ENCODE measurements at places on chromosomes 4 and X. TPM values are rescaled to one million over a fixed set of nuclear protein-coding genes. Genes with fewer than 3 reads are reported as not detected.

The RAB9B gene
- 1.5 TPM for total RNA-seq

The PUDP gene
- total RNA-seq = 30.6 TPM

The AP1AR gene
- total RNA-seq = 23.3 TPM

The DCAF12L1 gene
- not detected for total RNA-seq

The RBM47 gene
- 86.6 TPM for total RNA-seq

The YTHDC1 gene
- 68.6 TPM for total RNA-seq

The ZGRF1 gene
- total RNA-seq = 12.6 TPM

The SPOCK3 gene
- 0.51 TPM for total RNA-seq

The ENAM gene
- 0.26 TPM for total RNA-seq

The GRIA2 gene
- total RNA-seq = not detected

The FRG2 gene
- total RNA-seq = not detected

GRCh38 chr4:138562544-138562991, 320.4 kb upstream of the SLC7A11 start:
- no peaks in the 10 kb centered on the region for H3K36me3 ChIP-seq
- no peaks in the 10 kb centered on the region for H3K4me1 ChIP-seq
- no peak overlapping the region for H3K4me3 ChIP-seq
- no peak overlapping the region for H3K27ac ChIP-seq
- no peak for DNase-seq

DNA sequence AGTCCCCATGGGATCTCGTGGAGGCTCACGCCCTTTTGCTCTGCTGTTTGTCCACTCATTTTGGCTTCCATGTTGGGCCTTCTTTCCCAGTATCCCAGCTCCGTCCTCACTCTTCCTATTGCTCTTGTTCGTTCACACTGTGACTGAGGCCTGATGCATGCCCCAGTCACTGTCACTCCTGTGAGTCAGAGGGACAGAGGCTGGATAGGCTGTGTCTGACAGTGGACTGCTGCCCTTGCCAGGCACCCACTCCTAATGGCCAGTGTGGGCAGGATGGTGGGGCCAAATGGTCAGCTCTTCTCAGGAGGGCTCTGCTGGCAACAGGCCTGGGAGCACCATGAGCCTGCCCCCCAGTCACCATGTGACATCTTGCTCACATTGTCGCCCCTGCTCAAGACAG, 40.0 kb downstream of the HADH start:
- no peaks in the 10 kb centered on the region for H3K4me1 ChIP-seq
- no peak for DNase-seq
- no peak overlapping the region for H3K4me3 ChIP-seq
- H3K27ac ChIP-seq = no peak overlapping the region
- H3K36me3 ChIP-seq = peaks cover 5% of the 10 kb centered on the region

- H3K4me3 ChIP-seq = no peak overlapping the region
- no peak overlapping the region for H3K27ac ChIP-seq
- DNase-seq = no peak
- peaks cover 6% of the 10 kb centered on the region for H3K4me1 ChIP-seq
- no peaks in the 10 kb centered on the region for H3K36me3 ChIP-seq
Observed at GRCh38 chr4:156870861-156871260, 100.7 kb downstream of the PDGFC start.

DNA sequence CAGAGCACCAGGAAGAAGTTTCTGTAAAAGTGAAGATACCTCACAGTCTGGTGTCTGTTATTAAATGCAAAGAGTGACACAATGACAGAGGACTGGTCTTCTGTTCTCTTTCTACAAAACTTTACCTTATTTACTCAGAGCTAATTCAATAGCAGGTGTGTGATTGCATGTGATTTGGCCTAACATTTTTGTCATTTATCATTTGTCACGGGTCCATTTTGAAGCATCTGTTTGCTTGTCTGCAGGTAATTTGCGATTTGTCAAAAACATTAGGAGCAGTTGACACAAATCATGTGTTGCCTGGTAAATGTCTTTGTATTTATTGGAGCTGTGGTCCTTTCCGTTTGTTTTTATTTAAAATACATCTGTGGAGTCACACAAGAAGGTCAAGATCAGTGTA, 1232.4 kb downstream of the STIM2 start:
- no peaks in the 10 kb centered on the region for H3K36me3 ChIP-seq
- no peak overlapping the region for H3K27ac ChIP-seq
- no peak overlapping the region for H3K4me3 ChIP-seq
- no peaks in the 10 kb centered on the region for H3K27me3 ChIP-seq
- DNase-seq = no peak
- H3K4me1 ChIP-seq = no peaks in the 10 kb centered on the region

- H3K4me1 ChIP-seq = no peaks in the 10 kb centered on the region
- no peaks in the 10 kb centered on the region for H3K36me3 ChIP-seq
- no peak overlapping the region for H3K27ac ChIP-seq
- H3K4me3 ChIP-seq = no peak overlapping the region
- no peak for DNase-seq
- H3K27me3 ChIP-seq = no peaks in the 10 kb centered on the region
Observed at GRCh38 chr4:119016636-119017035, 119.0 kb upstream of the MYOZ2 start.

DNA sequence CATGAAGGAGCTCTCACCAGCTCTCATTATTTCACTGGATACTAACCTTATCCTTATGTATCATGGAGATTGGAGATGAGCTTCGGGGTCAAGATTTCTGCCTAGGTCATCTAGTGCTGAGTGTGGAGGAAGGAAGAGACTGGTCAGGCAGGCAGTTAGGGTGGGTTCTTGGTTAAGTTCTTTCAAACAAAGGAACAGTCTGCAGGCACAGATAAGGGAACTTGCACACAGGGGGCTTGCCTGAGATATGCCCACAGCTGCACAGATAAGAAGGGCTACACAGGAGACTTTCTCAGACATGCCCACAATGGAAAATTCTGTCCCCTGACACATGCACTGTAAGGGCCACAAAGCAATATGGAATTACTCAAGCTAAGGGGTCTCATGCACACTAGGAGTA, 904.1 kb downstream of the NLGN4X start:
- no peak for DNase-seq
- H3K36me3 ChIP-seq = no peaks in the 10 kb centered on the region
- H3K4me3 ChIP-seq = no peak overlapping the region
- no peaks in the 10 kb centered on the region for H3K4me1 ChIP-seq
- H3K27ac ChIP-seq = no peak overlapping the region

GRCh38 chr4:32472918-32473317, 1752.7 kb downstream of the PCDH7 start:
- H3K27me3 ChIP-seq = no peaks in the 10 kb centered on the region
- H3K4me3 ChIP-seq = no peak overlapping the region
- H3K4me1 ChIP-seq = no peaks in the 10 kb centered on the region
- no peak for DNase-seq
- H3K36me3 ChIP-seq = no peaks in the 10 kb centered on the region
- H3K27ac ChIP-seq = no peak overlapping the region

- DNase-seq = no peak
- H3K36me3 ChIP-seq = no peaks in the 10 kb centered on the region
- H3K27ac ChIP-seq = no peak overlapping the region
- H3K4me1 ChIP-seq = no peaks in the 10 kb centered on the region
Observed at GRCh38 chrX:40546870-40547269, 33.9 kb upstream of the ATP6AP2 start.

- DNase-seq = no peak
- no peak overlapping the region for H3K4me3 ChIP-seq
- H3K27me3 ChIP-seq = no peaks in the 10 kb centered on the region
- no peaks in the 10 kb centered on the region for H3K4me1 ChIP-seq
Observed at GRCh38 chr4:66465111-66465510, 794.8 kb upstream of the EPHA5 start.

DNA sequence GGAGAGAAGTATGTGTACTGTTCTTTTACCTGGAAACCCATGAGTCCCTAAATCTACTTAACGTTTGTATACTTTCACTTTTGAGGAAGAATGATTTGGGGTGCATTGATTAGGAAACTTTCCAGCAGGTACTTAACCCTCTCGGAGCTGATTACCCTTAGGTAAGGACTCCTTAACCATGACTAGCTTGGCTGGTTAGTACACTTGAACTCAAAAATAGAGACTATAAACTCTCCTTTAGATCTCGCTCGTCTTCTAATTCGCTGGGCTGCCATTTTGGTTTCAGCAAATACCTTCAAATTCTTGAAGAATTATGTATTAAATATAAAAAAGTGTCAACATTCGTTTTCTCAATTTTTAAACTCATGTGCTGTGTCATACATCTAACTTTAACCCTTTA, 2.0 kb downstream of the USP9X start:
- no peaks in the 10 kb centered on the region for H3K4me1 ChIP-seq
- peak overlapping the region; percentile 89 for H3K4me3 ChIP-seq
- H3K36me3 ChIP-seq = peaks cover 62% of the 10 kb centered on the region
- peak overlapping the region; percentile 77 for H3K27ac ChIP-seq
- no peaks in the 10 kb centered on the region for H3K27me3 ChIP-seq

DNA sequence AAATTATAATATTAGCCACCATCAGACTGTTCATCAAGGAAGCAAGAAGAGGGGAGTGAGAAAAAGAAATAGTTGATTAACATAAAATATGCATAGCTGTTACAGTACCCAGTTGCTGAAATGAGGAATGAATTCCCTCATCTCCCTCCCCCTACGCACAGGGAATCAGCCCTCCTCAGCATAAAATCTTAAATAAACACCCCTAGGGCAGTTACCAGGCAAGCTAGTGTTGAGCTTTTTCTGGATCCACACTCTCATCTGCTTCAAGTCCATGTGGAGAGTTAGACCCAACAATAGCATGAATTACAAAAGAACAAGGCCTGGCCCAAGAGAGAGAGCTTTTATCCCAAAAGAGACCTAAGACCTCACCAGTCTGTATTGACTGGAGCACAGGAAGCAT, 19.0 kb upstream of the SYTL4 start:
- peaks cover 14% of the 10 kb centered on the region for H3K27me3 ChIP-seq
- no peak for DNase-seq
- no peak overlapping the region for H3K4me3 ChIP-seq
- H3K36me3 ChIP-seq = no peaks in the 10 kb centered on the region

DNA sequence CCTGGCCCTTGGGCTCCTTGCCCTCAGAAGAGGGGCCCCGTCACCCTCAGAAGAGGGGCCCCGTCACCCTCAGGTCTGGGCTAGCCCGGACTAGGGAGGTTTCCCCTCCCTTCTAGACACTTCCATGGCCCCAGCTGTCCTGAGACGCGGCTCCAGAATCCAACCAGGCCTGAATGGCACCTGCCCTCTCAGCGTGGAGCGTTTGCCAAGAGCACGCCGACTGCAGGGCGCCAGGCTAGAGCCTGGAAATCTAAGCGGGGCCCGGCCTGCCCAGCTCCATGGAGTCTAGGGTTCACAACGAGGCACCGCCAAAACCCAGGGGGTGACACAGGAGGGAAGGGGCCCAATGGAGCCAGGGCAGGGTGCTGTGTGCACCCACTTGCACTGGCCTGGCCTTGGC, 7.8 kb upstream of the ATP2B3 start:
- H3K27me3 ChIP-seq = peaks cover 39% of the 10 kb centered on the region
- H3K27ac ChIP-seq = no peak overlapping the region
- peaks cover 8% of the 10 kb centered on the region for H3K36me3 ChIP-seq
- H3K4me3 ChIP-seq = no peak overlapping the region
- no peak for DNase-seq

DNA sequence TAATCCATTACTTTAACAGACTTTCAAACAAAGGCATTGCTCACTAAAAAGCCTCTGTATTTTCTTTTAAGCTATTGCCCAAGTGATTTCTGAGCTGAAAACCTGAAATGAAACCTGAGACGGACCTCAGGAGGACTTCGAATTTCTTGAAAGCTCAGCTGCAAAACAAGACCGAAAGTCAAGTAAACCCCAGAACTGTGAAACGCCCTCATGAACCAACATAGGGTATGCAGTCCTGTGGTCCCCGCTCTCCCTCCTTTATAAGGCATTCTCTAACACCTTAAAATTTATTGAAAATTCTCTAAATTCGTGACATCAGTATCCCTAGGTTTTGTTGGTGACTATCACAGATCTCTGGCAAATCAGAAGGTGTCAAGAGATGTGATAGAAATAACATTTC, 91.8 kb downstream of the SHISA3 start:
- no peaks in the 10 kb centered on the region for H3K27me3 ChIP-seq
- H3K27ac ChIP-seq = no peak overlapping the region
- no peak for DNase-seq
- no peak overlapping the region for H3K4me3 ChIP-seq
- H3K4me1 ChIP-seq = no peaks in the 10 kb centered on the region

DNA sequence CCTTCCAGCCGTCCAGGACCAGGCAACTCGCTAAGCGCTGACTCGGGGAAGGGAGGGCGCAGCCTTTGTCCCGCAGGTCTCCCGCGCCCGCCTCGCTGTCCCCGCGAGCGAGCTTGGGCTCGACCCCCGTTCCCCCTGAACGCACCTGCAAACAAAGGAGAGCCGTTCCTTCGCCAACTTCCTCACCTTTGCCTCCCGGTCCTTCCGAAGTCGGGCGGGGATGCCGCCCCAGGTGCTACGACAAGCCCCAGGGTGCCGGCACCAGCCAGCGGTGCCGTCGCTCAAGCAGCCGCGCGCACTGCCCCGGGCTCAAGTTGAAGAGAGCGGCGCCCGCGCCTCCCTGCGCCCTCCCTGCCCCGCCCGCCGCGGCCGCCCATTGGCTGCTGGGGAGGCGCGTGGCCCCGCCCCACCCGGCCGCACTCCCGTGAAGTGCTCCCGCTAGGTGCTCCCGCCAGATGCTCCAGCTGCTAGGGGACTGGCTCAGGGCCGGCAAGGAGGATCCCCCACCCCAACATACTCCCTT, 107.1 kb downstream of the NSUN7 start:
- H3K36me3 ChIP-seq = peaks cover 6% of the 10 kb centered on the region
- H3K4me1 ChIP-seq = no peaks in the 10 kb centered on the region
- DNase-seq = peak; percentile 75
- H3K4me3 ChIP-seq = peak overlapping the region; percentile 87

DNA sequence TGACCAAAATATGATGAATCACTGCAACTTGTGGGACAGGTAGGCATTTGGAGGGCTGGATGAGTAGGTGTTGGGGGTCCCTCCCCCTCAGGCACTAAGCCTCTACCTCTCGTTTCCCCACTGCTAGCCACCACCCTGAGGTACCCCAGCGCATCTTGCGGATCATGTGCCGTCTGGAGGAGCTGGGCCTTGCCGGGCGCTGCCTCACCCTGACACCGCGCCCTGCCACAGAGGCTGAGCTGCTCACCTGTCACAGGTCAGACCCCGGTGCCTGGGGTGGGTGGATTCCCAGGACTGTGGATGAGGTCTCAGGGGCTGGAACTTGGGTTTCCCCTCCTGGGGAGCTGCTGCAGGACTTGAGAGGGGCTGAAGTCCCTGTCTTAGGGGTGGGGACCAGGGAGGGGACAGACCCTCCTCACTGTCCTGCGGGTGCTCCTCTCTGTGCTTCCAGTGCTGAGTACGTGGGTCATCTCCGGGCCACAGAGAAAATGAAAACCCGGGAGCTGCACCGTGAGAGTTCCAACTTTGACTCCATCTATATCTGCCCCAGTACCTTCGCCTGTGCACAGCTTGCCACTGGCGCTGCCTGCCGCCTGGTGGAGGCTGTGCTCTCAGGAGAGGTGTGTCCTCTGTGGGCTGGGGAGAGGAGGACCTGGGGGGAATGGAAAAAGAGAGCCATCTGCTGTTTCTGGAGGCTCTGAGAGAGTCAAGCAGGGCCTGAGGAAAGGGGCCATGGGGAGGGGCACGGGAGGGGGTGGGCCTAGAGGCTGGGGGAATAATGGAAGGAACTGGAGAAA, 10.1 kb upstream of the ERAS start:
- DNase-seq = no peak
- no peaks in the 10 kb centered on the region for H3K4me1 ChIP-seq
- H3K36me3 ChIP-seq = peaks cover 7% of the 10 kb centered on the region
- no peak overlapping the region for H3K4me3 ChIP-seq

All from Calu3 (cell line).